Fibroblast of villous mesenchyme (primary cell): ENCODE measurements at places on chromosomes 13 and 19. TPM values are rescaled to one million over a fixed set of nuclear protein-coding genes. Genes with fewer than 3 reads are reported as not detected.

GRCh38 chr19:35019144-35019543, 11.1 kb upstream of the SCN1B start:
- no peak for DNase-seq

DNA sequence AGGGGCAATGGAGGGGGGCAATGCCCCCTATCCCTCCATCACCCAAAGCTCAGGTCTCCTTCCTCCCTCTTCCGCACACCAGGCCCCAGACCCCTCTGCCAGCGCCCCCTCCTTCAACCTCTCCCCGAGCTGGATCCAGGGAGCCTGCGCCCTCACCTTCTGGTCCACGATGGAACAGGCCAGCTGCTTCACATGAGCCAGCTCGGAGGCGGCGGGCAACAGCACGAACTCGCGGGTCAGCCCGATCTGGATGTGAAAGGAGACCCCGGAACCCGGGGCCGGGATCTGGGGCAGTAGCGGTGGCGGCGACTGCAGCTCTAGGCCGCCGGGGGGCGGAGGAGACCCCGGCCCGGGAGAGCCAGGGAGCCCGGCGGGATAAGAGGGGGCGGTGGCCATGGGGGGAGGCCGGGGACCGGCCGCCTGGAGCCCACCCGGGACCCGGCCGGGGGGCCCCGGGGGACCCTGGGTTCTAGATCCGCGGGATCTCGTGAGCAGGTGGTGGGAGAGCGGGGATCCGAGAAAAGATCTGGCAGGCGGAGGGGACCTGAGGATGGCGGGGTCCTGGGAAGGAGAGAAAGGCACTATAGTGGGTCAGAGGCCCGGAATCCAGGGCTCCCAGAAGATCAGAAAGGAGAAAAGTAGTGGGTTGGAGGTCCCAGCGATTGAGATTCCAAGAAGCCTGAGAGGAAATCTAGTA, 791 bp downstream of the PRKD2 start:
- DNase-seq: no peak

DNA sequence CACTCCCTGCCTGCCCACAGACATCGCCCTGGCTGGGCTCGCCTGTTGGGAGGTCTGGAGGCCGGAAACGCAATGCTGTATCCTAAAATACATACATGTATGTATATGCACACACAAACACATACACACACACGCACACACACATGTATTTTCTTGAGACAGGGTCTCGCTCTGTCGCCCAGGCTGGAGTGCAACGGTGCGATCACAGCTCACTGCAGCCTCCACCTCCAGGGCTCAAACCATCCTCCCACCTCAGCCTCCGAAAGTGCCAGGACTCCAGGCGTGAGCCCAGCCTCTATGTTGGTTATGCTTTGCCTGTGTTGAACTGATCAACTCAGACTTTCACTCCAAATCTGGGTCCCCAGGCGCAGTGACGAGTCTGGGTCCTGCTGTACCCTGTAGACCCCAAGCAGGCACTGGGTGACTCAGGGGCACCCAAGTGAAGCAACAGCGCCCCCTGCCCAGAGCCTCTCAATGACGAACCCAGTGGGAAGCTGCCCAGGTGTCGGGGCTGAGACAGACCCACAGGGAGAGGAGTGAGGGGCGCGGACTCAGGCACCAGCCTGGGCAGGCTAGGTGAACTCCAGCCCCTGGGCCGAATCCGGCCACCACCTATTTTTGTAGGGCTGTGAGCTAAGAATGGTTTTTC, 27.4 kb upstream of the CACTIN start:
- no peak for DNase-seq

DNA sequence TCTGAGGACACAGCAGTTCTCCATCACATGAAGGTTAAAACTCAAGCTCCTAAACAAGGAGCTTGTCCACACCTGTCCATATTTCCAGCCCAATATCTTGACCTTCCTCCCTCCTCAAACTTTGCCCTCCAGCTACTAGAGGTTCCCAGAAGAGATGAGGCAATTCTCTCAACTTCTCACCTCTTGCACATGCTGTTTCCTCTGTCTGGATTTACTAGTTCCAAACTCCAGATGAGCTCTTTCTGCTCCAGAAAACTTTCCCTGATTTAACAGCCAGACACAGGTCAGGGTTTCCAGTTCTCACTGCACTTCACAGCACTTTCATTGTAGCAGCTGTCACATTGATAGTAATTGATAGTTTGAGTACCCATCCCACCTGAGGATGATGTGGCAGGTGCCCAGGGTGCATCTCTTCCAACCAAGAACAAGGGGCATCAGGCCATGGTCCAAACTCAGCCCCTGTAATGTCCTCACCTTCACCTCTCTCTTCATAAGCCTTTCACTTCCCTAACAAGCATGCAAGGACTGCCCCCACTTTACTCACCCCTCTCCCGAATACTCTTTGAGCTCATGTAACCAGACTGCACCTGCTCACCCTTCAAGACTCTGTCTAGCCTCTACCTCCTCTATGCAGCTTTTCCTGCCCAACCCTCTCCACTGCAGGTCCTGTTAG, 3.0 kb upstream of the WDFY2 start:
- no peak for DNase-seq

PCP2 gene
- 0.43 TPM in 1 of 2 replicates, not detected in the other for total RNA-seq

OR10H1 gene
- total RNA-seq: not detected in 2 replicates

ARL11 gene
- not detected in 2 replicates for total RNA-seq
